GM10248 (cell line): ENCODE measurements at places on chromosomes 4 and X.
A peak's percentile ranks its signal among the peaks of the same experiment; 100 is the strongest.

DNA sequence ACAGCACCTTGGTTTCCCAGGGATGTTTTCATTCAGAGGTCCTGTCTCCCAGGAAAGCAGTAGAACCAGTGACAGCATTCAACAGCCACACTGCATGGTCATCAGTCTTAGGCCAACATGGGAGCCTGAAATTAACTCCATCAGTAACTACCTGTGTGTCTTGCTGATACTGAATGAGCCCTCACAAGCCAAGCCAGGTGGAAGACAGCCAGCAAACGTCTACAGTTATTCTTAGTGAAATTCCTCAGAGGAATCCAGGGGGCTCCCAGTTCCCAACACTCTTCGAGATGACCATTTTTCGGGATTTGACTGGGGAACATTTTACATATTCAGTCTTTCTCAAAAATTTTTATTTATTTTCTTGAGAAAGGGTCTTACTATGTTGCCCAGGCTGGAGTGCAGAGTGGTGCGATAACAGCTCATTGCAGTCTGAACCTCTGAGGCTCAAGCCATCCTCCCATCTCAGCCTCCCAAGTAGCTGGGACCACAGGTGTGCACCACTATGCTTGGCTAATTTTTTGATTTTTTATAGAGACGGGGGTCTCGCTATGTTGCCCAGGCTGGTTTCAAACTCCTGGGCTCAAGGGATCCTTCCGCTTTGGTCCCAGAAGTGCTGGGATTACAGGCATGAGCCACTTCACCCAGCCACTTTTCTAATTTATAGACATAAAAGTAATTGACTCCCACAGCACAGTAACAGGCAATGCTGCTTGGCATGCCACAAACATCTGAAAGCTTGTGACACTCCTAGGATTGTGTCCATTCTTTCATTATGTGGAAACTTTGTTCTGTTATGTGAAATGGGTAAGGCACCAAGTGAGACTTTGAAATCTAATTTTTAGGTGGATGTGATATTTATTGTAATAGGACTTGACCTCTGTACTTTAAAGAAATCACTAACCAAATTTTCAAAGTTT lies 116.9 kb downstream of the SOWAHB start:
- no peak for DNase-seq

GRCh38 chr4:149896432-149896831 lies 80.8 kb upstream of the IQCM start:
- no peak for DNase-seq

DNA sequence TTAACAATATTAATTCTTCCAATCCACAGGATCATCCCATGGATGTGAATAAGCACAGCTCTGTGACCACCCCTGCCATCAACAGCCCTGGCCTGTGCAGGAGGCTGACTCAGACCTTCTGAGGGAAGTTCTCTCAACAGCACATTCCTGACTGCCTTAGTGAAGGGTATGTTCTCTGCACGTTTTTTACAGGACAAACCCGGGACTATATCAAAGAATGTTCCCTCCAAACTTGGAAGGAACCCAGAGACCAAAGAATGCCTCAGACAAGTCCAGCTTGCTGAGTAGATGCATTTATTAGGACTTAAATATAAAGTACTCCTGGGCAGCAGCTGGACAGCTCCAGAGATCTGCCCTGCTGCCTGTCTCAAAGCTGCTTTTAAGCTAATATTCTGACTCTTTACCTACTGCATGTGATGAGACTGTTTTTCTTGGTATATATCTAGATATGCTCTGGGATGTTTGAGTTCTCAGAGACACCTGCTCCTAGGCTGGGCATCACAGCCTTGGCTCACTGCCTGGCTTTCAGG lies 1127.8 kb upstream of the PRKX start:
- DNase-seq = no peak

DNA sequence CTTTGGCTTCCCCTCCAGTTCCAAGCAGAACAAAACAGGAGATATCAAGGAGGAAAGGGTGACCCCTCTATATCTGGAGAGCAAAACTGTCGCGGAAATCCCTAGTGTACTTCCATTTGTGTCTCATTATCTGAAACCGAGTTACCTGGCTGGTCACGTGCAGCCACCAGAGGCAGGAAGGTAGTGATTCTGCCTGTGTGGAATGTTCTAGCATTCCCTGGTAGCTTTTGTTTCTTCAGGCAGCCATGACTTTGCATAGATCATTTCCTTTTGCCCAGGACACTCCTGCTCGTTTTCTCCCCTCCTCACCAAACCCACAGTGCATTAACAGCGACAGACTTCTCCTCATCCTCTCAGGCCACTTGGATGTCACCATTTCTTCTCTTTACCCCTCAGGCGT lies 107.9 kb downstream of the PTTG2 start:
- no peak for DNase-seq

DNA sequence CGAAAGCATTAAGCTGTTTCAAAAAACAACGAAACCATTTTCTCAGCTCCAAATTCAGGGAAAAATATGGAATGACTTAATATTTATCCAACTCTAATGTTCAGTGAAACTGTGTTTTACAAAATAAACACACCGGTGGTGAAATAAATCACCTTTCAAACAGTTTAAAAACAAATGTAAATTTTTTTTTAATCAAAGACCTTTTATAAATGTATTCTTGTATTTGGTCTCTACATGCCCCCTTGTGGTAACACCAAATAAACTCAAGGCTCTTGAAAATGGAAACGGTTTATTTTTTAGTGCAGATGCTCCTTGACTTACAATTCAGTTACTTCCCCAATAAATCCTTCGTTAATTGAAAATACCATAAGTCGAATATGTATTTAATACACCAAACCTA lies 45.8 kb upstream of the ITM2A start:
- peak; percentile 4 for DNase-seq

DNA sequence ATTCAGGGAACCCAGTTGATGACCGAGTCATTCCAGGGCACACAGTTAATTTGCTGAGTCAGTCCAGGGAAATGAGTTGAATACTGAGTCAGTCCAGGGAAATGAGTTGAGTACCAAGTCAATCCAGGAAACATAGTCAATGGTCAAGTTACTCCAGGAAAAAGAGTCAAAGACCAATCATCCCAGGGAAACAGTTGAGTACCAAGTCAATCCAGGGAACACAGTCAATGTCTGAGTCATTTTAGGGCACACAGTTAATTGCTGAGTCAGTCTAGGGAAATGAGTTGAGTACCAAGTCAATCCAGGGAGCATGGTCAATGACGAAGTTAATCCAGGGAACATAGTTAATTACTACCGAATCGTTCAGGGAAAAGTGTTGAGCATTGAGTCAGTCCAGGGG lies 754.4 kb downstream of the NLGN4X start:
- no peak for DNase-seq

- no peak for DNase-seq
These were observed 52.8 kb upstream of the CBR4 start for GRCh38 chr4:169062897-169063244.

GRCh38 chrX:56994375-56995270 lies 718 bp downstream of the SPIN3 start:
- no peak for DNase-seq

DNA sequence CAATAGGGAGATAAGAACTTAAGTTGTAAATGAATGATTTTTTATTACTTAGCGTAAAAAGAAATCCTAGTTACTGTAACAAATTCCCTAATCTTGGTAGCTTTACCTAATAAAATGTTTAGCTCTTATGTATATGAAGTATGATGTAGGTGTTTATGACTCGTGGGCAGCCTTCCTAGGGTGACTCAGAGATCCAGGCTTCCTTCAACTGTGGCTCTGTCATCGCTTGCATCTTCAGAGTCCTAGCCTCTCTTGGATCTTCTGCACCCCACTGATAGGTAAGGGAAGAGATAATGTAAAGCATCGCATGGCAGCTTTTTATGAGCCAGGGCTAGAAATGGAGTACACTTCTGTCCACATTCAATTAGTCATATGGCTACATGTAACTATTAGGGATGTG lies 165.6 kb upstream of the GLRA2 start:
- no peak for DNase-seq

DNA sequence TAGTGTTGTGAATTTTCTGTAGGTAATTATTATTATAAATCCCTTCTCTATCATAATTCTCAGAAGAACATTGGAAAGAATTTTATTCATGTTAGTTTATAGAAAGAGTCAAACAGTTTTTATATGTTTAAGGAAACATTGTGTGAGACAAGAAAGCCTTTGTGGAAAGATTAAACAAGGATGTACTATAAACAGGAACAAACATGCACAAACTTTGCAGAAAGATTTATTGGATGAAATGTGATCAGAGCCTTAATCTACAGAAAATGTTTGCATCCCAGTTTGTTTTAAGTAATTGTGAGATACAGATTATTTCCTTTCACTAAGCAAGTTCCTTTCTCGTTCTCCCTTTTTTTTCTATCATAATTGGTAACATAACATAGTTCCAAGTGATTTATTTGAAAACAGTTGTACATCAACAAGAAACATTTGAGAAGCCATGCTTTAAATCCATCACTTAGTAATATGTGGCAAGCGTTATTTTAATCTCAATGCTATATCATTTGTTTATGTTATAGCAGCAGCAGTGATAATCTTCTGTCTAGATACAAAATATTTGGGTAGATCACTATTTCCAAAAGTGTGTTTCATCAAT lies 129.4 kb downstream of the SLC4A4 start:
- no peak for DNase-seq

GRCh38 chrX:96591421-96591820 lies 93.2 kb upstream of the DIAPH2 start:
- no peak for DNase-seq

GRCh38 chr4:112473985-112474384 lies 42.0 kb downstream of the NEUROG2 start:
- no peak for DNase-seq

GRCh38 chr4:112648263-112649054 lies 11.5 kb downstream of the LARP7 start:
- DNase-seq = no peak

DNA sequence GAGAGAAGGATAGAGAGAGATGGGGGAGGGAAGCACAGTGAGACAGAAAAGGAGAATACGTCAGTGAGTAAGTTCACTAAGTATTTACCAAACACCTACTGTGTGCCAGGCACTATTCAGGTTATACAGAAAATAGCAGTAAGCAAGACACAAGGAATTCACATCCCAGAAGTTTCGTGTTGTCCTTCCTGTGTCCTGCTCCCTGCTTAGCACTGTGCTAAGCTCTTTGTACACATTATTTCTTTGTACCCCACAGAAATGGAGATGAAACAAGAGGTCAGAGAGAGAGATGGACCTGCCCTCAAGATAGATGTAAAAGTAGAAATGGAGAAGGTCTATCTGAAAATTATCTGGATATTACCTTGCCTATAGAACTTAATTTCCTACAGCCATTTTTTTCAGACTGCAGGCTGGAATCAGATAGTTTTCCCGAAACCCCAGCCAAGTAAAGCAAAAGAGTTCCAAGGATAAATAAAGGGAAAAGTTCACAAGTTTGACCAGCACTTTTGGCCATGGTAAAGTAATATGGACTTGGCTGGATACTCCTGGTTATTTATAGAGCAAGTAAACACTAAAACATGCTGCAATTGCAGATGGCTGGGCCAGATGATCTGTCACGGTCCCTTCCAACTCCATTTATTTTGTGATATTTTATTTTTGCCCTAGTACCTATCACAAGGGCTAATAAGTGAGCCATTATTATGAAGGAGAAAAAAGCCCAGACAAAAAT lies 353.7 kb upstream of the SLC7A11 start:
- no peak for DNase-seq

DNA sequence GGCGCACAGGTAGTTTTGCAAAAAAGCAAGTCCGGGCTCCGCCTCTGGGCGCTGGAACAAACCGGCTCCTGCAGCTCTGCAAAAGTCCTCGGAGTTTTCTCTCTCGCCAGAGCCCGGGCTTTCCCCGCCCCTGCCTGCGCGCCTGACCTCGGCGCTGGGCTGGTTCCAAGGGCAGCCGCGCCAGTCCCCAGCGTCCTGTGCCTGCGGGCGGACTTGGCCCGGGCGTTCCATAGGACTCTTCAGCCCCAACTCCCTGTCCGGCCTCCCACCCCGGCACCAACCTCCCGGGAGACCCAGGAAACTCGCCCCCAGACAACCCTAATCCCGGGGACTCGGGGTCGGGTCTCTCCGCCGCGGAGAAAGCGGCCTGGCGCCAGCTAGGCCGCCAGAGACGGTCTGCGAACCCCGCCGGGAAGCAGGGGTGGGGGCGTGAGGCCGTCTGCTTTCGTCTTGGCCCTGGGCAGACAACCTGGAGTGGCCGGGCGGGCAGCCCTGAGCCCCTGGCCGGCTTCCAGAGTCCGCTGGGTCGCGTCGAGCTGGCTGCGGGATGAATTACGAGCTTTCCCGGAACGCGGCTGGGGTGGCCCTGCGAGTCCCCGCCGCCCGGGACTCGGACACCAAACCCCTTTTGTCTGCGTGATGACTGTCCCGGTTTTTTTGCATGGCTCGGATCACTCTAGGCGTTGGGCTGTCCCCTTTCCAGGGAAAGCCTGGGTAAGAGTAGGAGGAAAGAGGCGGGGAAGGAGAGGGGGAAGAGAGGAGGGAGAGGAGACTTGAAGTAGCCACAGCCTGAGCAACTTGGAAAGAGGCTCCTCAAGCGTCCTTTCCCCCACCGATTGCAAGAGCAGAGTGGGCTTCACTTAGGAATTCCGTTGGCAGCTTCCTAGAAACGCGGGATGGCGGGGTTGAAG lies 916 bp downstream of the MXRA5 start:
- no peak for DNase-seq

GRCh38 chr4:149176039-149176438 lies 639.6 kb downstream of the IQCM start:
- DNase-seq = no peak

GRCh38 chr4:156778606-156779005 lies 193.0 kb downstream of the PDGFC start:
- DNase-seq = no peak

GRCh38 chr4:165864271-165864670 lies 8.8 kb upstream of the TLL1 start:
- no peak for DNase-seq

DNA sequence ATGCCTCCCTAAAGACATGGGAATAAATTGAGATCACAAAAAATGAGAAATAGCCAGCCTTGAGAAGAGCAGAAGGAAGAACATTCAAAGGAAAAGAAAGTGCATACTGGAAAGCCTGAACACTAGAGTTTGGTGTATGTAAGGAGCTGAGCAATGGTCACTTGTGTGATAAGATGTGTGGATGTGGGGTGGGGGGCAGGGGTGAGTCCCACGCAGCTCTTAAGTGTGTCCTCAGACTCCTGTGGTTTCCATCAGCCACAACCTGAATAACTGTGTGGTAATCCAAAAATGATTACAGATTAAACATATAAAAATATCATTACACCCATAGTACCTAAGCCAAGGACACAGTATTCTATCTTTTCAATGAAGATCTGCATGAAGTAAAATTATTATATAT lies 59.9 kb downstream of the ELOVL6 start:
- no peak for DNase-seq

DNA sequence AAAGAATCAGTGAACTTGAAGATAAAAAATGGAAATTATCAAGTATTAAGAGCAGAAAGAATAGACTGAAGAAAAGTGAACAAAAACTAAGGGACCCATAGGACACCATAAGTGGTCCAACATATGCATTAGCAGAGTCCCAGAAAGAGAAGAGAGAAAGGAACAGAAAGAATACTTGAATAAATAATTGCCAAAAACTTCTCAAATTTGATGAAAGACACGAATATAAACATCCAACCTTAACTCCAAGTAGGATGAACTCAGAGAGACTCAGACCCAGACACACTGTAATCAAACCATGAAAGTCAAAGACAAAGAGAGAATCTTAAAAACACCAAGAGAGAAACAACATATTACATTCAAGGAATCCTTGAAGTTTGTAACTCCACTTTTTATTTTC lies 35.7 kb downstream of the MORC4 start:
- no peak for DNase-seq
